ENCODE measurements at places on chromosomes 16 and 17.
A peak's percentile ranks its signal among the peaks of the same experiment; 100 is the strongest.

- no peak overlapping the region for H3K4me3 ChIP-seq
- peak; percentile 80 for DNase-seq
- H3K27me3 ChIP-seq = no peaks in the 10 kb centered on the region
- H3K36me3 ChIP-seq = peaks cover 2% of the 10 kb centered on the region
- no peaks in the 10 kb centered on the region for H3K4me1 ChIP-seq
- H3K27ac ChIP-seq = no peak overlapping the region
Measured at GRCh38 chr17:56939869-56940484, 20.9 kb downstream of the COIL start.

DNA sequence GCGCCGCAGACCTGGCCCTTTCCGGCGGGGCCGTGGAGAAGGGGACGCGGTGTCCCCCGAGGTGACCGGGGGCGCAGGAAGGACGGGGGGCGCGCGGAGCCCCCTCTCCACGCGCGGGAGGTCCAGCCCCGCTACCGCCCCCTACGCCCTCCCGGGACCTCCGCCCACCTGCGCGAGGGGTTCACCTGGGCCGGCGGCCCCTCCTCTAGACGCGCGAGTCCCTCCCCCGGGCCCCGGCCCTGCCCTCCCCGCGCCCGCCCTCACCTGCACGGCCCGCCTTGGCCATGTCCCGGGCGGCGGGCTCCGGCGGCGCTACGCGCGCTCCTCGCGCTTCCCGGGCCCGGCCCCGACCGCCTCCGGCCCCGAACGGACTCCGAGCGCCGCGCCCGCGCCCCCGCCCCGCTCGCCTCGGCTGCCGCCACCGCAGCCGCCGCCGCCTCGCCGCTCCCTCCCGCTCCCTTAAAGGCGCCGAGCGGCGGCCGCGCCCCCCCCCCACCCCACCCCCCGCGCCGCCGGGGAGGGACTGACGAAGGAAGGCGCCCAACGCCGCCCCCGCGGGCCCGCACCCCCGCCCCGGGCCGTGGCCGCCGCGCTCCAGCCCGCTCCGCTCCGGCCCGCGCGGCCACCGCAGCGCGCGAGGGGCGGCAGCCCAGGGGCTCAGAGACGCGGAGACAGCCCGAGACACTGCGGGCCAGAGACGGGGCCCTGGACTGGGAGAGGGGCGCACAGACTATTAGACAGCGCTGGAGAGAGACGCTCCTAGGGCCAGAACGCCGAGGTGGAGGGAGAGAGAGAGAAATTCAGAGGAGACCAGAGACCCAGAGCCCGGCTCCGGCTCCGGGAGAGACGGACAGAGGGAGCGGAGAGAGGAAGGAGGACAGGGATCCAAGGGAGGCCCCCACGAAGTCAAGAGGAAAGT is at the start of gene PITPNM3:
PITPNM3 (minus strand) TSS at position 435 of the 919 bp plus-strand sequence; CDS start at position 286, 149 bp downstream.
- H3K4me1 ChIP-seq = no peaks in the 10 kb centered on the region
- peak within 1 kb of the TSS; percentile 29 for H3K4me3 ChIP-seq
- H3K27ac ChIP-seq = no peak within 1 kb of the TSS
- DNase-seq = no peak
- H3K36me3 ChIP-seq = no peaks in the 10 kb centered on the region
- H3K27me3 ChIP-seq = peaks cover 13% of the 10 kb centered on the region

DNA sequence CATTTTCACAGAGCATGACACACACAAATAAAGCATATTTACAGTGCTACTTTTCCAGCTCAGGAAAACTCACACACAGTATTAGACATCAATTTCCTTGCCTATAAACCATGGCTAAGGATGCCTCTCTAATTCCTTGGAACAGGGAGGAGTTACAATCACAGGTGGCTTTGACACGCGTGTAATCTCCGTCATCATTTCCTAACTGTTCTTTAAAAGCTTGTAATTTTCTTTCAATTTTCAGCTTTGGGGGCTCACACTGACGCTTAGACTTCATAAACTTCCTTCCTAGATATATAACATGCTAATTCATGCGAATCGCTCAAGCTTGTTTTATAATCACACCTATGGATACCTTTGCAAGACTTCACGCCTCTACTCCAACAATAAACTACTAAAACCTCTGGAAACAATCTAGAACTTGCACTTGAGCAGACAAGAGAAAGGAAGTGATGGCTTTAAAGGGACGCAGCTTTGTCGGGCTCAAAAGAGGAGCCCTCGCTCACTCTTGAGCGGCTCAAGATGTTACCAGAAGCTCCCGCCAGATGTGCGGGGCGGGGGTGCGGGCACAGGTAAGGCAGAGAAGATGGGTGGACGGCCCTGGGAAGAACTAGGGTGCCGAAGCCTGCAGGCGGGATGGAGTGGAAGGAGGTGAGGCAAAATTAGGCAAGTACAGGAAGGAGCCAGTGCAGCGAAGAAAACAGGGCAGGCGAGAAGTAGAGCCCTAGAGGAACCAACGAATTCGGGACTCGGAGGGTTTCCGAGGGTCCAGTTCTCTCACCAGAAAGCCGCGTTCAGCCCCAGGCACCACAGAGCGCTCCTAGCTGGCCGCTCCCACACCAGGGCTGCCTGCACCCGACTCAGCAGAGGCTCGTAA is 631 bp downstream of the RETREG3 start:
- peak overlapping the region; percentile 99 for H3K4me3 ChIP-seq
- no peak for DNase-seq
- peaks cover 10% of the 10 kb centered on the region for H3K36me3 ChIP-seq
- peaks cover 2% of the 10 kb centered on the region for H3K4me1 ChIP-seq
- H3K27me3 ChIP-seq = no peaks in the 10 kb centered on the region

DNA sequence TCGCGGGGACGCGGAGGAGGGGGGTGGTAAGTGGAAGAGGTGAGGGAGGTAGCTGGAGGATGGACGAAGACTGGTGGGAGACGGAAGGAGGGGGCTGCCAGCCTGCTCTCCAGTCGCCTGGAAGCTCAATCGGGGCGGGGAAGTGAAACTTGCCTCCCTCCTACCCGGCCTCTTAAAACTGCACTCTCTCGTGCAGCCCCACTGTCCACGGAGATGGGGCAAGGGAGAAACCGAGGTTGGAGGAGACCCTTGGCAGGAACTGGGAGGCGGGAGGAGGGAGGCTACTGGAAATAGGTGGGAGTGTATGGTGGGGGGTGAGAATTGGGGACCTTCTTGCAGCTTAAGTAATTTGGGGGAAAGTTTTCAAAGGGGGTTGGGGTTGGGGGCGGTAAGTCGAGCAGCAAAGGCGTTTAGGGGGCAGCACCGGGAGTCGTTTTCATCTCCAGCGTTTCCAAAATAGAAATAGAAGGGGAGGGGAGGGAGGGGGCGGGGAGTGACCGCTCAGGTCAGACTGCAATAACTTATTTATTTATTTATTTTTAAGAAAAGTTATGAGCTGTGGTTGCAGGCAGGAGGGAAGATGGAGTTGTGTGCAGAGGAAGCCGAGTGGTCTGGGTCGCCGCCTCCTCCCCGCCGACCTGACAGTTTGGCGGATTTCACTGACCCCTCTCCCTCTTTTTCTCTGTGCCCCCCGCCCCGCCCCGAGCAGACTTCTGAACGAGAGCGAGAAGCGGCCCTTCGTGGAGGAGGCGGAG is 1.4 kb downstream of the SOX9 start:
- H3K27ac ChIP-seq = no peak overlapping the region
- H3K36me3 ChIP-seq = no peaks in the 10 kb centered on the region
- no peak for DNase-seq
- H3K27me3 ChIP-seq = peaks cover 16% of the 10 kb centered on the region
- H3K4me3 ChIP-seq = peak overlapping the region; percentile 30
- H3K4me1 ChIP-seq = peaks cover 4% of the 10 kb centered on the region

- no peaks in the 10 kb centered on the region for H3K27me3 ChIP-seq
- no peak overlapping the region for H3K27ac ChIP-seq
- no peak for DNase-seq
- no peak overlapping the region for H3K4me3 ChIP-seq
- H3K4me1 ChIP-seq = no peaks in the 10 kb centered on the region
Measured at GRCh38 chr17:76394166-76394565, 9.8 kb downstream of the SPHK1 start.

- no peak overlapping the region for H3K27ac ChIP-seq
- no peak overlapping the region for H3K4me3 ChIP-seq
- no peaks in the 10 kb centered on the region for H3K27me3 ChIP-seq
- H3K36me3 ChIP-seq = no peaks in the 10 kb centered on the region
- H3K4me1 ChIP-seq = no peaks in the 10 kb centered on the region
- DNase-seq = no peak
Measured at GRCh38 chr17:2207815-2208515, 95.6 kb downstream of the SMG6 start.

GRCh38 chr17:1661045-1661444 is 11.4 kb upstream of the RILP start:
- H3K36me3 ChIP-seq = peaks cover 48% of the 10 kb centered on the region
- H3K27ac ChIP-seq = no peak overlapping the region
- no peaks in the 10 kb centered on the region for H3K27me3 ChIP-seq
- no peak for DNase-seq
- no peak overlapping the region for H3K4me3 ChIP-seq
- no peaks in the 10 kb centered on the region for H3K4me1 ChIP-seq

Measured in mesendoderm (in vitro differentiated cells).